ENCODE measurements at places on chromosomes 1 and 21.
A peak's percentile ranks its signal among the peaks of the same experiment; 100 is the strongest.

DNA sequence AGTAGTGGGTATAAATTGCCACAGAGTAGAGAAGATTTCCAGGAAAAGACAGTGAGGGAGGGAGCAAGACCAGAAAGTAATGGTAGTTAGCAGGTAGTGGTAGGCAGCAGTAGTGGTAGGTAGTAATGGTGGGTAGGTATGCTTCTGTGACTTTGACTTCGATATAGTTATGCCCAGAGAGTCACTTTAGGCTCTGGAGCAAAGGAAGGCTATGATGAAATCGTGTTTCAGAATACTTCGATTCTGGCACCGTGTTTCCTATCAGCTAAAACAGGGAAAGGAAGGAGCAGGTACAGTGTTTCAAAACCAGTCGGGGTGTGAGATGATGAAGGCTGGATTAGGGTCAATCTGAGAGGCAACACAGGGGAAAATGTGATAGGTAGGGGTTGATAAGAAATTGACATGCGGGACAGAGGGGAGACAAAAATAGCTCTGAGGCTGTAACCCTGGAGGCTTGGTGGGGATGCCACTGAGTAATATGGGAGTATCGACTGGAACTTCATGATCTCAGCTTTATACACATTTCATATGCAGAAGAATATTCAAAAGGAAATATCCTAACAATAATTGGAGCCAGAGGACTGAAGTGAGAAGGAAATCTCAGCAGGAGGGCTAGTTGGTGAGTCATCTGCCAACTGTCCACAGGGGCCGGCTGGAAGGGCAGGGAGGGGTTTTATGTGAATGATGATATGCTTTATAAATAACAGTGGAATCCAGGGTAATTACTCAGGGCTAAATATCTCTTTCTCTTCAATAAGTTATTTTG is 25.2 kb upstream of the TRIM45 start:
- no peak for DNase-seq

- peak; percentile 13 for DNase-seq
Measured at GRCh38 chr1:63454269-63454668, 68.8 kb downstream of the ITGB3BP start.

DNA sequence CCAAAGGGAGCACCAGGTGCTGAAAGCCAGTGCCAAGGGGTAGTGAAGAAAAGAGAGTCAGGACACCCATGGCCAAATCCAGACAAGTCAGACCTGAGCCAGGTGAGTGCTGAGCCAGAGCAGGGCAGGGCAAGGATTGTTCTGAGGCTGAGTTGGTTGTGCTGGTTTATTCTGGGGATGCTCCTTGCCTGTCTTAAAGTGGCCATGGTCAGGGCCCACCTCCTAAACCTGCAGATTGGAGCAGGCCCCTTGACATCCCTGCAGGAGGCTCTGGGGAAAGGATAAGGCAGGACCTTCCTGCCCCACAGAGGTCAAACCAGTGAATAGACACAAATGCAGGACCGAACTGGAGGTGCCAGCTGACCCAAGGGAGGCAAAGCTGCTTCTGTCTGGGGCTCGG is 138.4 kb downstream of the HIVEP3 start:
- no peak for DNase-seq

DNA sequence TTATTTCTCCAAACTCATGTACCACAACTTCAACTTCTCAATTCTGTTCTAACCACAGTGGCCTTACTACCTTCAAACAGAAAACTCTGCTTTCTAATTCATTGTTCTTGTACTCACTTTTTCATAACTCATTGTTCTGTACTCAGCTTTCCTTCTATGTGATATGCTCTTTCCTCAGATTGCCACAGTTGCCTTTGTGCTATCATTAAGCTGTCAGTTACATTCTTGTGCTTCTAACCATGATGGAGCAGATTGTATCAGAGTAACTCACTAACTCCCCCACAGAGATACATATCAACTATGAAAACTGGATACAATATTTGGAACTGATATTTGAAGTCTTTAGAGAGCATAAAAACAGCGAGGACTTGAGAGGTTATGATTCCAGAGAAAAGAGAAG is 1213.7 kb downstream of the KCNT2 start:
- no peak for DNase-seq

DNA sequence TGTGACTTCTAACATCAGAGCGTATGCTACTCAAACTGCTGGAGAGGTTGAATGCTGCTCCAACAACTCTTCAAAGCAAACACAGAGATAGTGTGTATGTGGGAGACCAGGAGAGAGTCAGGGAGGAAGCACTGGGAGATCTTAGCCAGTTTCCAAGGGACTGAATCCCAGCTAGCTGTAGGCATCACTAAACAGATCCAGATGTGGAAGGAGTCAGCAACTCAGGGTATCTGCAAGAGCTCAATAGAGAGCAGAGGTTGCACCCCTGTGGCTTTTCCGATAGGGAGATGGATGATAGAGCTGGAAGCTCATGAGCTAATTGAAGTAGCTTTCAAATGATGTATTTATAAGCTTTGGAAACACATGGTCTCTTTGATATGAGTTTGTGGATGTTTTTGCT is 168.9 kb upstream of the HOOK1 start:
- DNase-seq = no peak

GRCh38 chr1:168498159-168498631 is 45.6 kb downstream of the XCL2 start:
- DNase-seq = no peak

GRCh38 chr21:43911015-43911934 is 46.3 kb downstream of the AGPAT3 start:
- DNase-seq = no peak

GRCh38 chr1:32703479-32704291 is 1.1 kb upstream of the SYNC start:
- no peak for DNase-seq

DNA sequence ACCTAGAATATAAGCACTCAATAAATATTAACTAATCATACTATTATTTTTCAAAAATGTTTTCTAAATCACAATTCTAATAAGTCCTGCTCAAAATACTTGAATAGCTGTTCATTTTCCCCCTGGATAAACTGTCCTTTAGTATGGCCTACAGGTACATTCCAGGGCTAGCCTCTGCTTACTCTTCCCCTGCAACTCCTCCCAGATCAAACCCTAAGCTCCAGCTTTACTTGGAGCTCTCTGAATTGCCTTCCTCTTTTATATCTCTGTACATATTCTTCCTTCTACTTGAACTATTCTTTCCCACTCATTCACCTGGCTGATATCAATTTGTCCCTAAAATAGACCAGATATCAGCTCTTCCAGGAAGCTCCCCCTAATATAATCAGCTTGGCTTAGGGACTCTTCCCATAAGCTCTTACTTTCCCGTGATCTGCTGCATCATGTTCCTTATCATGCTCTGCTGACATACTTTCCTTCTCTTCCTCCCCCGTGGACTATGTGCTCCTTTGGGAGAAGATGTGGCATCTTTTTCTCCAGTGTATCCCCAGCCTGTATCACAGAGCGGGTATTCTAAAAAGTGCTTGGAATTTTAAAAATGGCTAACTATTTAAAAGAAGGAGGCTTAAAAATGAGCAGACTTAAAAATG is 43.1 kb upstream of the PIGC start:
- no peak for DNase-seq

- no peak for DNase-seq
Measured at GRCh38 chr1:203152158-203153034, 23.2 kb downstream of the MYBPH start.

DNA sequence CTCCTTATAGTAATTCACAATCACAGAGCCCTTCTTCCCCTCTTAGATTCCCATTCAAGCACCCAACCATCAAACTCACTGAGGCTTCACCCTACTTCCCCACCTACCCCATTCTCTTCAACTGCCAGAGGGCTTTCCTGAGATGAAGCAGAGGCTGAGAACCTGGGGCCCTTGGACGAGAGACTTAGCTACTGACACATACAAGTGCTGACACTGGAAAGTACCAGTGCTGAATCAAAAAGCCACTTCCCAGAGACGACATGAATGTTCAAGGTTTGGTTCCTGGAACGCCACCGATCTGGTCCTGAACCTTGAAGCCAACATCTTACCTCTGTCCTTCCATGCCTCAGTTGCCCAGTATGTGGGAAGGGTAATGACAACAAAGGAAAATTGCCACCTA is 16.6 kb upstream of the RAP1A start:
- no peak for DNase-seq

DNA sequence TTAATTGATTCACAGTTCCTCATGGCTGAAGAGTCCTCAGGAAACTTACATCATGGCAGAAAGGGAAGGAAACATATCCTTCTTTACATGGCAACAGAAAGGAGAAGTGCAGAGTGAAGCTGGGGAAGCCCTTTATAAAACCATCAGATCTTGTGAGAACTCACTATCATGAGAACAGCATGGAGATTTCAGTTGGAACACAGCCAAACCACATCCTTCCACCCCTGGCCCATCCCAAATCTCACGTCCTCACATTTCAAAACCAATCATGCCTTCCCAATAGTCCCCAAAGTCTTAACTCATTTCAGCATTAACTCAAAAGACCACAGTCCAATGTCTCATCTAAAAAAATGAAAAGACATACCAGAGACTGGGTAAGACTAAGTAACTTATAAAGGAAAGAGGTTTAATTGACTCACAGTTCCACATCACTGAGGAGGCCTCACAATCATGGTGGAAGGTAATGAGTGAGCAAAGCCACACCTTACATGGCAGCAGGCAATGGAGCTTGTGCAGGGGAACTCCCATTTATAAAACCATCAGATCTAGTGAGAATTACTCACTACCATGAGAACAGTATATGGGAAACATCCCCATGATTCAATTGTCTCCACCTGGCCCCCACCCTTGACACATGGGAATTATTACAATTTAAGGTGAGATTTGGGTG is 105.2 kb downstream of the MRPL39 start:
- DNase-seq = peak; percentile 82

- DNase-seq = peak; percentile 12
Measured at GRCh38 chr1:76267631-76268030, 193.1 kb downstream of the ST6GALNAC3 start.

DNA sequence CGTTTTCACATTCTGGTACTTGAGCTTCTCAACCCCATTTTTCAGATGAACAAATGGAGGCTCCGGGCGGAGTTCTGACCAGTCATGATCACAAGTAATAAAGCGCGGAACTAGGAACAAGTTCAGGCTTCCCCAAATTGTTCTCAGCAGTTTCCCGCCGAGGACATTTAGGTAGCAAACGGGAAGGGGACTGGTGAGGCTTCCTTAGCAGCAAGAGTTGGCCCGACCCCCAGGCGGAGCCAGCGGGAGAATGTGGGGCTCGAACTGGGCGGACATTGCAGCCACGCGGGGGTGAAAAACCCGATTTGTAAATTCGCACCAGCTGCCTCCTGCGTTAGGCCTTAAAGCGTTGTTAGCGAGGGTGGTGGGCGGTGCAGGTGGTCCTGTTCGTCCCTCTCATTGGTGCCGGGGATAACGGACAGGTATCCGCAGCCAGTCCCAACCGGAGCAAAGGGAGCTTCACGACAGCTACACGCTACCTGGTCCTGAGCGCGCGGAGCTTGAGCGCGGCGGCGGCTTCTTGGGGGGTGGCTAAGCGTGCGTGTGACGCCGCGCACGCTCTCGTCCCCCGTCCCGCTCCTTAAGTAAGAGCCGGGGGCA is 15.3 kb downstream of the SEMA6C start:
- DNase-seq = no peak

GRCh38 chr1:204370176-204370575 is 10.4 kb upstream of the PLEKHA6 start:
- no peak for DNase-seq

GRCh38 chr1:233939451-233939850 is 35.0 kb downstream of the SLC35F3 start:
- no peak for DNase-seq

DNA sequence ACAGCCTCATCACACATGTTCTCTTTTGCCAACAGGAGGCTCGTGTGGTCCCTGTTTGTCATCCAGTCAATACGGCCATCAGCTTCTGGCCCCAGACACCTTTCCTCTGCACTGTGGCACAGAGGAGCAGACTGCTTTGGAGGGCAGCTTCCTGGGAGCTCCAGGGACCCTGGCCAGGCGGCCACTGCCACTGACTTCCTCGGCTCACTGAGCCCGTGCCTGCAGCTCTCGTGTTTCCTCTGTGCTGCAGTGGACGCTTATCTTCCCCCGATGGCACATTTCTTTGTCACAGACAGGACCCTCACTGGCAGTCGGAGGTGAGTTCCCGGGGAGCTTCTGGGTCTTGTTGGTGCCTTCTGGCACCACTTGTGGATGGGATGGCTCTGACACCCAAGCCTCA is 67.0 kb upstream of the DIRAS3 start:
- no peak for DNase-seq

GRCh38 chr1:27135541-27136235 is 19.2 kb downstream of the SLC9A1 start:
- no peak for DNase-seq

DNA sequence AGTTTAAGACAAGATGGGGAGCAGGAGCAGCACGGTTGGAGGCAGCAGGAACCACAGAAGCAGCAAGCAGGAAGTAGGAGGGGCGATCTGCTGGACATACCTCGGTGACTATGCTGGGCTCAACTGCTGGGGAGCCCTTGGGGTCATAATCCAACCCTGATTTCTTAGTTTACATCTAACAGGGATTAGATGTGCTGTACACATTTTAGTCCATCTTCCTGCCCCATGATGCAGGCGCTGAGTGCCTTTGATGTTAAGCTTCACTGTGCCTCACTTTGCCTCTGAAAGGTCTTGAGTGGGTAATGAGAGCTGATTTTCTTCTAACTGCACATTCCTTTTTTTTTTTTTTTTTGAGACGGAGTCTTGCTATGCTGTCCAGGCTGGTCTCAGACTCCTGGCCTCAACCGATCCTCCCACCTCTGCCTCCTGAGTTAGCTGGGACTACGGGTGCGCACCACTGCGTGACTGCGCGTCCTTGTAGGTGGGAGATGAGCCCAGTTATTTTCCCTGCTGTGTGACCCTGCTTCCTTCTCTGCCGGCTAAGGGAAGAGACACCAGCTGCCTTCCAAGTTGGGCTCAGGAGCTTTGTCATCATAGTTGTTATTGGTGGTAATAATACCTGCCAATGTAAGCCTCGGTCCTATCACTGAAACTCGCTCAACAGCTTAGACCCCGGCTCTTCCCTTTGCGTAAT is 1.1 kb upstream of the RCAN3 start:
- peak; percentile 86 for DNase-seq

DNA sequence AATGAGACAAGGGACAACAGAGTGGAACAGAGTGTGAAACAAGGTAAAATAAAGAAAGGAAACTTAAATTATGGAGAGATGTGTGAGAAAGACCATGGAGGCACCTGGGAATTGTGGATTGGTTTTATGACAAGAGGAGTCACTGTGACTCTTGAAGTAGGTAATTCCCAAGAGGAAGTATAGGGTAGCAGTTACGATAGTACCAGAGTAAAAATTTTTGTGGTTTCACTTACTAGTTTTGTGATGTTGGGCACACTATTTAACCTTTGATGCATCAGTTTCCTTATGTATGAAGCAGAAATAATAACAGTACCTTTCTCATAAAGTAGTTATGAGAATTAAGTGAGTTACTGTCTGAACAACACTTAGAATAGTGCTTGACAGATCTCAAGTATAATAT is 267.9 kb upstream of the DPYD start:
- no peak for DNase-seq
